ENCODE measurements at places on chromosomes 3 and 15.

GRCh38 chr3:79385211-79385610 lies 382.6 kb downstream of the ROBO1 start:
- DNase-seq, result no peak

- peak; percentile 94 for DNase-seq
Measured at GRCh38 chr3:140292684-140293083, 357.7 kb downstream of the CLSTN2 start.

GRCh38 chr15:31016446-31016915 lies 25.1 kb upstream of the MTMR10 start:
- peak; percentile 80 for DNase-seq

DNA sequence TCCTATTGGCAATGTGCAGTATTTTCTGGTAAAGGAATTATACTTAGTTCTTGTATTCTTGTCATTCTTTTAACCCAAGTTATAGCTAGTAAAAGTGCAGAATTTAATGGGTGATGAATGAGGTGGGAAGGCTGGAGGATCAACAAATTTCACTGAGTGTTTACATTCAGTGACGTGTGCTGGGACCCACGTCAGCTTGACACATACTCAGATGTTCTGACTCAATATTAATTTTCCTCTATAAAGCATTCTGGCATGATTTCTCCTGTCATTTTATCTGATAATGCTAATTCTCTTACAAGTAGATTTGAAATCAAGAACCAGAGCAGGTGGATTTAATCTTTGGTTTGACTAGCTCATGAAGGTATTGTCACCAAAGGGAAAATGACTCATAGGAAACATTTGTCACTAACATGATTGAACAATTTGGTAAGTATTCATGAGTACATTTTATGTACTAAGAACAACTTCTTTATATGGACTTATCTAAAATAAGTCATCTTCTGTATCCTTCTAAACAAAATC lies 71.0 kb upstream of the SYNPR start:
- no peak for DNase-seq

DNA sequence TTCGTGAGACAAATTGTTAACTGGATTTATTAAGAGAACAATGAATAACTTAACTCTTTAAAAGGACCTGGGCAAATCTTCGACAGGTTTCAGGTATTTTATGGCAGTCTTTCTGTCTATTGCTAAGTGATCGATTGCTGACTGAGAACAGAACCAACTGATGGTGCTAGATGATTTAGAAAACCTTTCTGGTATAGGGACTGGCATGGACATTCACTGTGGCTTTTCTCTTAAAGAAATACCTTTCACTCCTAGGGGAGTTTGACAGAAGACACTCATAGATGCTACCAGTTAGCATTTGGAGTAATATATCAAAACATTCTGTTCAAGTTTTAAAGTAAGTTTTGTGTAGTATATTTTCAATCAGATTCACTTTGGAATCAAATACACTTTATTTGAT lies 654 bp downstream of the PPARG start:
- no peak for DNase-seq
